T-cell (primary cell): ENCODE measurements at places on chromosomes 16 and 17.
A peak's percentile ranks its signal among the peaks of the same experiment; 100 is the strongest.

DNA sequence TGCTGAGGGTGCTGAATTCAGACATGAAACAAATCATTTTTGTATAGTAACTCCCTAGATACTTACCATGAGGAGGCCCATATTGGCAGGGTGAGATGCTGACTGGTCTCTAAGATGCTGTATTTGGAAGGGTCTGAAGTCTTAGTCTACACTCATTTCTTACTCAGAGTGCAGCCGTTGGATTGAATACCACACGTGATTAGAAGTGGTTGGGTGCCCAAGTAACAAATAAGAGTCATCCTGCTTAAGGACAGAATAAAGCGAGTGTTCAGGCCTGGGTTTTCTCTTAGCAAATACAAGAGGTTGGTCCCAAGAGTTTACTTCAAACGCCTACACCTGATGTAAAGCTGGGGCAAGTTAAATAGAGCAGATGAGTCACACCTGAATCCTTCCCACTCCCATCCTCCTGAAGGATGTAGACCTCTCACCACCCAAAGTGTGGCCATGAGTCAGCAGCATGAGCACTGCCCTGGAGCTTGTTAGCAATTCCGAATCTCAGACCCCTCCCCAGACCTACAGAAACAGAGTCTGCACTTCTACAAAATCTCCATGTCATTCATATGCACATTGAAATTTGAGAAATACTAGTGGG is 284.6 kb upstream of the CDH5 start:
- DNase-seq, result no peak

DNA sequence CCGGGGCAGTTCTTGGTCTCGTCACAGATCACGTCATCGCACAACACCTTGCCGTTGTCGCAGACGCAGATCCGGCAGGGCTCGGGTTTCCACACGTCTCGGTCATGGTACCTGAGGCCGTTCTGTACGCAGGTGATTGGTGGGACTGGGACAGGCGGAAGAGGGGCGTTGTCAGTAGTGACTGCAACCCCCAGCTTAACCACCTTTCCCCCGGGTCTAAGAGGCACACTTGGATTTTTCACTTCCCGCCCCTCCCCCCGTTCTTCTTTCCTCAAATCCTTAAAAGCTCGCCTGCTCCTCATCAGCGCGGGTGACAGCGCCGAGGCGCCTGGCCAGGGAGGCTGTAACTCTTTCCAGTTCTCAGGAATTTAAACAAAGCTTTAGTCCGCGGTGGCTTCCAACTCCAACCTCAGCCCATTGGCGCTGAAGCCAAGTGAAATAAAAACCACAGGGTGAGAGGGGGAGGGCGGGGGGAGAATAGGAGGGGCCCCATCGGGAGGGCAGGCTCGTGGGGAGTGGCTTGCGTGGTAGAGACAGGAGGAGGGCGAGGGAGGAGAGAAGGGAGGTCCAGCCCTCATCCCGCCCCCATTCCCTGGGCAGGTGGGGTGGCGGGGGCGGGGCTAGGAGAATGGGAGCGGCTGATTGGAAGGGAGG is 1.5 kb downstream of the COL1A1 start:
- peak; percentile 16 for DNase-seq

- no peak for DNase-seq
Observed at GRCh38 chr17:43027091-43028032, 2.3 kb downstream of the RND2 start.

DNA sequence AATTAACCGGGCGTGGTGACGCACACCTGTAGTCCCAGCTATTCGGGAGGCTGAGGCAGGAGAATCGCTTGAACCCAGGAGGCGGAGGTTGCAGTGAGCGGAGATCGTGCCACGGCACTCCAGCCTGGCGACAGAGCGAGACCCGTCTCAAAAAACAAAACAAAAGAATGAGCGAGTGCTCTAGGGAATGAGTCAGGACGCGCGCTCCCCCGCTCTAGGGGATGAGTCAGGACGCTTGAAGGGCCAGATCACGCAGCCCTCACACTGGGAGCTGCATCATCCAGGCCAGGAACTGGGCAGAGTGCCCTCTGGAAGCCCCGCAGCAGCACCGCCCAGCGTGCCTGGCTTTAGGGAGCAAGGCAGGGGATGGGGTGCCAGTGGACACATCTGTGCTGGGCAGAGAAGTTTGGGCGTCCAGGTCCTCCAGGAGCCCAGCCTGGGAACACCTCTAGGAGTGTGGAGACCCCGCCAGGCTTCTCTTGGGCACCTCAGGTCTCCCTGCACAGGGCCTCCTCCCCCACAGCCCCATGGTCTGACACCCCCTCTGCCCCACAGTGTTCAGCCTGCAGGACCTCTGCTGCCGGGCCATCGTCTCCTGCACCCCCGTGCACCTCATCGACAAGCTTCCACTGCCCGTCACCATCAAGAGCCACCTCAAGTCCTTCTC is 3.9 kb upstream of the WFIKKN1 start:
- DNase-seq, result no peak

- DNase-seq, result no peak
Observed at GRCh38 chr17:58840820-58841612, 85.4 kb downstream of the PPM1E start.

DNA sequence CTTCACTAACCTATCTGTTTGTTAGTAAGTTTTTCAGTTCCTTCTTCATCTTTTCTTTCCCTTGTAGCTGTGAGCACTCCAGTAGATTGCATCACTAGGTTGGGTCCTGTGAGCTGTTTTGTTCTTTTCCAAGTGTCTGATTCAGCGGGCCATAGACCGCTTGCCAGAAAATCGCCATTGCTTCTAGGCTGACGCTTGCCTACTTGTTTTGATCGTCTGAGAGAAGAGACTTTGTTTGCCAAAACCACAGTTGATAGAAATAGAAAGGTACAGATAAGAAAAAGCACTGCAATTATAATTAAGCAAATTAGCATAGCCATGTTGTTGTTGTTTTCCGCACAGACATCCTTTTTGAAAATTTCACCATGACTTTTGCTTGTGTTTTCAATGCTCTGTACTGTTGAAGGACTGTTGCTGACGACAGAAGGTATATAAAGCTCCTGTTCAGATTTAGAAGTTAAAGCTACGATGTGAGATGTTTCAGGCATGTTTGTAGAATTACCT is 3.1 kb downstream of the EVI2A start:
- peak; percentile 50 for DNase-seq

GRCh38 chr17:194828-195602 is 13.6 kb upstream of the DOC2B start:
- DNase-seq, result no peak

GRCh38 chr16:85484347-85485300 is 128.5 kb upstream of the GSE1 start:
- no peak for DNase-seq

DNA sequence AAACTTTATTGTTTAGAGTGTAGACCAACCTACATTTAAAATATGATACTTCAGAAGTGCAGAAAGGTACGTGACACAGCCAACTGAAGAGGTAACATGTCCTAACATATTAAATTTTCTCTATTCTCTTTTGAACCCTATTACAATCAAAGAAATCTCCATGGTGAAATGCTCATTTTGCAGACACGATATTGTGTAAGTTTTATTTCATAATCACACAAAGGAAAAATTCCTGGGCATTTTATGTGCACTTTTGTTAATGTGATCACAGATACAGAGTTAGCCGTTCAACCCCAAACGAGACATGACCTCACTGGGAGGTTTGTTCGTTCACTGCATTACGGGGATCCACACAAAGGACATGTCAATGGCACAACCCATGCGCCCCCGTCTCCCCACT is 21.8 kb downstream of the KCNJ16 start:
- no peak for DNase-seq

- DNase-seq, result no peak
Observed at GRCh38 chr17:46968224-46968834, 10.7 kb downstream of the RPRML start.
